ENCODE measurements at places on chromosomes 3 and 15. TPM values are rescaled to one million over a fixed set of nuclear protein-coding genes. Genes with fewer than 3 reads are reported as not detected.

GRCh38 chr15:90259524-90259923, 5.9 kb upstream of the NGRN start:
- no peak for DNase-seq

DNA sequence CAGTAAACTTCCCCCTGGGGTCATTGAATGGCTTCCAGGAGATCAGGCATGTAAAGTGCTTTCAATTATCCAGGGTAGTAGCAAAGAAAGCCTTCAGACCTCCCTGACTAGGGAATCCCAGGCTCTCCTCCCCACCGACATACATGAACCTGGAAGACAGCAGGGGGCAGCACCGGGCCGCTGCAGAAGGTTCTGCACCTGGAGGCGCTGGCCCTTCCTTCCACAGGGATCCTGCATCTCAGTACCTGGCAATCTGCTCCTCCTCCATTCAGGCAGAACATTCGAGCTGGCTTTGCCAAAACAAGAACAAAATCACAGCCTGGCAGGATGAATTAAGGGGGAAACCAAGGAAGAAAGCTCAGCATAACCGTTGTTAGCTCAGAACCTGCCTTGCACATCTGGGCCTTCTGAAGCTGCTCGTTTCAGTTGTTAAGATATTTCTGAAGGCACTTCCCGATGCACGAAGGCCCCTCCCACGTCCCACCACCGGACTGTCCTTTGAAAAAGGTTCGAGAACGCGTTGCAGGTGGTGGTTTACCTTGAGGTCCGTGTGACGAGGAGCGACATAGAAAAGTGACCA, 237.7 kb downstream of the SLCO3A1 start:
- no peak for DNase-seq

DNA sequence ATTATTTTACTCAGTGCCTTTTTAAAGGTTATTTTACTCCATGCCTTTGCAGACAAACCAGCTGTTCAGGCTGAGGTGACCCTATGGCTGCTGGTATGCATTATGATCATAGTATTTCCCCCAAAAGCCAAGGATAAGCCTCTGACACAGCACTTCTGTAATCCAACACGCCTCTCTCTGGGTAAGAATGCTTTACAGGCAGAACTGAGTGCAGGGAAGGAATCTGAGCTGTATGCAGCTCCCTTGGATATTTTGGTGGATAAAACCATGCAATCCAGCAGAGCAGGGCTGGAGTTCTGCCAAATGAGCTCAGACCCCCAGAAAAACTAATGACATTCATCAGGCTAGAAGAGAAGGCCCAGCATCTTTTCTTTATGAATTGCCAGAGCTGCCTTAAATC, 11.7 kb upstream of the MAP1A start:
- no peak for DNase-seq

DNA sequence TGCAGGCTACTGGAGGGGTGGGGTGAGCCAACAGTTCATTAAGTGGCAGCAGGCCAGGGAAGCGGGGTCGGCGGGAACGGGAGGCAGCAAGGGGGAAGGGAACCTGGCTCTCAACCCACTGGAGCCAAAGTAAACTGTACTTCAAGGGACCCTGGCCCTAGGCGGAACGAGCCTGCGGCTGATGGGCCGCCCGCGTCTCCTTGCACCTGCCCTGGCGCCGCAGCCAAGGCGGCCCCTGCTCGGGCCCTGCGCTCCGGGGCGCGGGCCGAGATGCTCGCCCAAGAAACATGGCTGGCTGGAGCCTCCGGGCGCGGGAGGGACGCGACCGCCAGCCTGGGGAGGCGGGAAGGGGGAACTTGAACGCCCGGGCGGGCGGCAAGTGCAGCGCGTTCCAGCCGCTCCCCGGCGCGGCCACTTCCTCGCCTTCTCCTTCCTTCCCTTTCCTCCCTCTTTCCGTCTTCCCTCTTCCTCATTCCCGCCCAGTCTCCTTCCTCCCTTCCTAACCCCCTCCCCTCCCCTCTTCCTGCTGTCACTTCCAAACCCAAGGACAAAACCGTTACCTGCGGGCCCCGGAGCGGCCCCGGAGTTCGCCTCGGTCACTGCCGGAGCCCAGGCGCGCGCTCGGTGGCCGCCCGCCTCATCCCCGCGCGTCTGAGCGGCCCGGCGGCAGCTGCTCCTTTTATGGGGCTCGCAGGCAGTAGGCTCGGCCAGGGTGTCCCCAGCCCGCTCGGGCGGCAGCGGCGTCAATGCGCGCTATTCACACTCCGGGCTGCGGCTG, 489.7 kb downstream of the MAGI1 start:
- peak; percentile 65 for DNase-seq

DNA sequence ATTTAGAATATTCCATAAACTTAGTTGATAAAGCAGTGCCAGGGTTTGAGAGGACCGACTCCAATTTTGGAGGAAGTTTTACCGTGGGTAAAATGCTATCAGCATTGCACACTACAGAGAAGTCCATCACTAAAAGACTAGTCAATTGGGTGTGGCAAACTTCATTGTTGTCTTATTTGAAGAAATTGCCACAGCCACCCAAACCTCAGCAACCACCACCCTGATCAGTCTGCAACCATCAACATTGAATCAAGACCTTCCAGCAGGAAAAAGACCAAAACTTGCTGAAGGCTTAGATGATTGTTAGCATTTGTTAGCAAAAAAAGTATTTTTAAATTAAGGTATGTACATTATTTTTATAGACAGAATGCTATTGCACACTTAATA, 60.5 kb downstream of the KLF13 start:
- DNase-seq = no peak

DNA sequence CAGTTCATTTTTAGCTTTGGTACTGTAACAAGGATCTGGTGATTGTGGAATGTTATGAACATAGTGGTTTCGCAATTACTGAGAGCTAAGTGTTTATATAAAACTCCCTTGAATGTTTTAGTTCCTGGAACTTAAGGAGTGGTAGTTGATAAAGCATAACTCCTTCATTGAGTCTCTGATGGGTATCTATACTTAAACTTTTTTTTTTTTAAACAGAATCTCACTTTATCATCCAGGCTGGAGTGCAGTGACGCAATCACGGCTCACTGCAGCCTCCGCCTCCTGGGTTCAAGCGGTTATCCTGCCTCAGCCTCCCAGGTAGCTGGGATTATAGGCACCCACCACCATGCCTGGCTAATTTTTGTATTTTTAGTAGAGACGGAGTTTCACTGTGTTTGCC, 11.3 kb downstream of the PRKCI start:
- no peak for DNase-seq

DNA sequence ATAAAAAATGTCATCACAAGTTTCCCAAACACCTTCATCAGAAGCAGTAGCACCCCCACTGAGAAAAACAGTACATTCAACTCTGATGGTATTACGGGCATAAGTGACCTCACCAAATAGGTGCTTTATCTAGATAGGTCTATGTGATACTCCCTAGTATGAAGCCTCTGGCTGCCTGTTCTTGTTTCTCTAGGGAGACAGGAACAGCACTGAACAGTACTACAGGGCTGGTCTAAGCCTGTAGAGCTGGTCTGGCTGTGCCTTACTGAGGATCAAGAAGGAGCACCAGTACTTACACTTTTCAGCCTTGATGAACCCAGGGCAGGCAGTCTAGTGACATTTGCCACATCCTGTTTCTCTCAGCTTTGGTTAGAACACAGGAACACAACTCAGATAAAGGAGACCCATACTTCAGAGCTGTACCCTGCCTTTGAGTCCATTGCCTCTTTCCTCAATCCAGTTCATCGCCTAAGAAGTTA, 35.9 kb downstream of the OXNAD1 start:
- DNase-seq = no peak

- DNase-seq = no peak
Observed at GRCh38 chr15:80929689-80930088, 59.9 kb downstream of the MESD start.

ST8SIA2 gene
- total RNA-seq = 3.1 TPM
